HFF-Myc (cell line): ENCODE measurements at places on chromosomes 11 and 22.

- DNase-seq, result no peak
Observed at GRCh38 chr11:130533871-130534270, 85.4 kb downstream of the ADAMTS15 start.

- no peak for DNase-seq
Observed at GRCh38 chr22:33811686-33812085, 108.6 kb downstream of the LARGE1 start.

GRCh38 chr11:93849751-93850593, 446 bp downstream of the VSTM5 start:
- no peak for DNase-seq

GRCh38 chr22:29994943-29995342, 85.3 kb upstream of the HORMAD2 start:
- no peak for DNase-seq

DNA sequence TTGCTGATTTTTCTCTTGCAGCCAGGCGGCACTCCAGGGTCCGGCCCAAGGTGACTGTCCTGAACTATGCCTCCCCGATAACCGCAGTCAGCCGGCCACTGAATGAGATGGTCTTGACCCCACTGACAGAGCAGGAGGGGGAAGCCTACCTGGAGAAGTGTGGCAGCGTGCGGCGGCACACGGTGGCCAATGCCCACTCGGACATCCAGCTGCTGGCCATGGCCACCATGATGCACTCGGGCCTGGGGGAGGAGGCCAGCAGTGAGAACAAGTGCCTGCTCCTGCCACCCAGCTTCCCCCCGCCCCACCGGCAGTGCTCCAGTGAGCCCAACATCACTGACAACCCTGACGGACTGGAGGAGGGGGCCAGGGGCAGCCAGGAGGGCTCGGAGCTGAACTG, 47.8 kb downstream of the TRAF6 start:
- DNase-seq, result no peak

DNA sequence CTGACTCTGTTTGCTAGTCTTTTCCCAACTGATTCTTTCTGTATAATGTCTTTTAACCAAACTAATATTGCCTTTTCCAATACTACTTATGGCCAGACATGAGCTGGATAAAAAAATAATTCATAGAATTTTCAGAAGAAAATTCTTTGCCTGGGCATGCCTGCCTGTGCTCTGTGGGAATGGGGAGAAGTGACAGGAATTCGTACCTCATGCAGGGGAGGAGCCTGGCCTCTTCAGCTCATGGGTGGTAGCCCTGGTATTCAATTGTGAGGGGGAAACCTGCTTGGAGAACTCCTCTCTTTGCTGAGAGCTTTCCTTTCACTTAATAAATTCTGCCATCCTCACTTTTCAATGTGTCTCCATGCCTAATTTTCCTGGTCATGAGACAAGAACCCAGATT, 928.8 kb downstream of the FAM181B start:
- DNase-seq, result no peak

DNA sequence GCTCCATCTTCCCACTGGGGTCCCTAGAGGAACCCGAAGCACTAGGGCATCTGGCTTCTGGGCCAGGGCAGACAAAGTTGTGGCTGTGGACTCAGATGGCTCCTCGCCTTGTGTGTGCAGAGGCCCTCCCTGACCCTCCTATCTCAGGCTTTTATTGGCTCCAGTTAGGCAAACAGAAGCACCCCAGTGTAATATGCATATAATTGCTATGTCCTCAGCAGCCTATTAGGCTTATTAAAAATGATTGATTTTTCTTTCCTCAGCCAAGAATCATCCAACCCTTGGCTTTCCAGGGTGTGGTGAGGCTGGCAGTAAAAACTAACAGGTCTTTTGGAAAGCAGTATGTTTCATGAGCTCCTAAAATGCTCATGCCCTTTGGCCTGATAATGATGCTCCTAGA, 22.3 kb downstream of the UPB1 start:
- no peak for DNase-seq

DNA sequence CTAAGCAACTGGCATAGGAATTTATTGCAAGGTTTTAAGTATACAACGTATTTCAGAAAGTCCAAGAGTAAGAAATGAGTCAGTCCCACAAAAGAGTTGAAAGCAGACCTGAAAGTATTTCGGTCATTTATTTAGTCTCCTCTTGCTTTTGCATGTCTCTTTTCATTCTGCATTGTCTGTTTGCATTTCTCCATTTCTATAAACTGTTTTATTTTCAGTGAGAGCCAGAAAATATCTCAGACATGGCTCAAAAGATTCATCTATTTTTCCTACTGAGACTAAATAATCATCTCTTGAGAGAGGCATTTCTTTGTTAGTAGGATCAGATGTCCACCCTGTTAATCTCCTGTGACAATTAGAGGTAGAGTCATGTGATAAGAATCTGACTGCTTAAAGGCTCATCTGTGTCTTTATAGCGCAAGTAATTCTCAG, 219.1 kb upstream of the CCDC179 start:
- DNase-seq, result peak; percentile 32

- no peak for DNase-seq
Observed at GRCh38 chr11:2089536-2090165, 49.5 kb downstream of the IGF2 start.

GRCh38 chr11:95556342-95557163, 233.0 kb downstream of the FAM76B start:
- DNase-seq, result peak; percentile 89

- no peak for DNase-seq
Observed at GRCh38 chr22:49514641-49515040, 313.0 kb downstream of the BRD1 start.

- no peak for DNase-seq
Observed at GRCh38 chr11:132636523-132636922, 895.8 kb downstream of the OPCML start.

- no peak for DNase-seq
Observed at GRCh38 chr11:131811383-131811782, 441.0 kb downstream of the NTM start.

GRCh38 chr22:31715147-31715778, 34.7 kb downstream of the PRR14L start:
- DNase-seq, result no peak

- no peak for DNase-seq
Observed at GRCh38 chr22:25359601-25360261, 140.3 kb downstream of the CRYBB2 start.

GRCh38 chr22:48096411-48096810, 1334.0 kb downstream of the TBC1D22A start:
- DNase-seq, result no peak

DNA sequence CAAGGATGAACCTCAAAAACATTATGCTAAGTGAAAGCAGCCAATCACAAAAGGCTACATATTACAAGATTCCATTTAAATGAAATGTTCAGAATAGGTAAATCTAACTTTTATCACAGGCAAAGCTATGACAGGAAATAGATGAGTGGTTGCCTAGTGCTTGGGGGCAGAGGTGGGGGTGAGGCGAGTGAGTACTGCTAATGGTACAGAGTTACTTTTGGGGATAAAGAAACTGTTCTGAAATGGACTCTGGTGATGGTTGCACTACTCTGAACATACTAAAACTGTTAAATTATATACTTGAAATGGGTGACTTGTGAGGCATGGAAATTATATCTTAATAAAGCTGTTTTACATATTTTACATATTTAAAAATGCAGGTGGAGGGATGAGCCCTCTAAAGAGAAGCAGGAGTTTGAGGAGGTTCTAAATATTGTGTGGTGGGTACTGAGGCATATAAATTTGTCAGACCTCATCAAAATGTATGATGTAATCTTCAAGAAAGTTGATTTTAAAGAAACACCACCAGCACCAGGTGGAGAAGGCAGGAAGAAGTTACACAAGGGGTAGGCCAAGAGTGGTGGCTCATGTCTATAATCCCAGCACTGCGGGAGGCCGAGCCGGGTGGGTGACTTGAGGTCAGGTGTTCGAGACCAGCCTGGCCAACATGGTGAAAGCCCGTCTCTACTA, 3.6 kb downstream of the SLC43A1 start:
- DNase-seq, result no peak

DNA sequence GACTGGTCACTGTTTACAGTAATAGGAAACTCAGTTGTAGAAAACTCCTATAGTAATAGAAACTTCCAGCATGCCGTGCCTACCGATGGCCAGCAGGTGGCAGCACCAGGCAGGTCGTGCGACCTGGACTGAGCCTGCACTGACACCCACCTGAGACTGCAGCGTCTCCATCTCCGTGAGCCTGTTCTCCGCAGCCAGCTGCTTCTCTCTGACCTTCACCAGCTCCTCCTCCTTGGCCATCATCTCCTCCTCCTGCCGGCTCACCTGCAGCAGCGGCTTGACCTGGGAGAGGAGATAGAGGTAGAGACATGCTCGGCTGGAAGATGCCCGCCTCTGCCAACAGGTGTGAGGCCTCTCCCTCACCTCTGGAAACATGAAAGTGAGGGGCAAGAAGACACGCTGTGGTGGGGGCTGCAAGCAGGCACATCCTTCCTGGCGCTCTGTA, 48.5 kb downstream of the APOL1 start:
- peak; percentile 32 for DNase-seq

DNA sequence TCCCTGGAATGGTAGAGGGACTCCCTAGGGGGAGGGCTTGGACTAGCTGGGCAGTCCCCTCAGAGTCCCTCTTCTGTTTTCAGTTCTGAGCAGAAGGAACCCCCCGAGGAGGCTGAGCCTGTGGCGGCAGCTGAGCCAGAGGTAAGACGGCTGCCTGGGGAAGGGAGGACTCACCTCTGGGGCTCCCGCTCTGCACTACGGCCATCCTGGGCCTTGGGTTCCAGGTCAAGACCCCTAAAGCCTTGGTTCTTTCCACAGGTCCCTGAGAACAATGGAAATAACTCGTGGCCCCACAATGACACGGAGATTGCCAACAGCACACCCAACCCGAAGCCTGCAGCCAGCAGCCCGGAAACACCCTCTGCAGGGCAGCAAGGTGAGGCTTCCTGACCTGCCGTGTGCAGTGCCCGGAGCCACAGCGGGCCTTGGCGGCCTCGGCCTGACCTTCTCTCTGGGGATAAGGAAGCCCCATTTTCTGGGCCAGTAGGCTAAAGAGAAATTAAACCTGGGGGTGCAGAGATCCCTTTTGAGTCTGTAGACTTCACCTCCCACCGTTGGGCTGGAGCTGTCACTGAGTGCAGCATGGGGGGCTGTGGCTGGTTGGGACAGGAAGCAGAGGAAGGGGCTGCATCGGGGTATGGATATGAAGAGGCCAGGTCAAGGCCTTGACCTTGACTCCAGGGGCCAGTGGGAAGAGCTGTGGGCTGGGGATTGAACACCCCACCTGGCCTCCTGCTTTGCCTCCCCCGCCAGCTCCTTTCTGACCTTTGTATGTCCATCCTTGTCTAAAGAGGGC, 15.0 kb downstream of the INCENP start:
- DNase-seq, result no peak

DNA sequence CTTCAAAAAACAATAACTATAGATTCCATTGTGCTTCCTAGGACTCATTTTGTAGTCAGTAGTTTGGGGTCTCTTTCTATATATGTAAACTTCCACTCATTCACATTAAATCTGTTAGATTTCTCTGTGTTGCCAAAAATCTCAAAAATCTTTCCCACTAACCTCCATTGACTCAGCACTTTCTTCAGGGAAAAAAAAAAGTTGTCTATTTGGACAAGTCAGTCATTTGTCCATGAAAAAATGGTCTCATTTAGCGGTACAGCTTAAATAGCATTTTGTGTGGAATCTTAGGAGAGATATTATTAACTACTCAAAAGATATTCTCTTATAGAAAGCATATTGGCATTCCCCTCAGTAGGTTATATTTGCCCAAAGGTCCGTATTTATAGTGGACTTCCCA, 81.9 kb downstream of the PPP2R1B start:
- no peak for DNase-seq

GRCh38 chr11:117743121-117743815, 53.7 kb downstream of the DSCAML1 start:
- DNase-seq, result no peak

- DNase-seq, result no peak
Observed at GRCh38 chr11:6614446-6614845, 2.4 kb upstream of the TAF10 start.

GRCh38 chr11:104090767-104091166, 54.3 kb downstream of the DDI1 start:
- no peak for DNase-seq

- no peak for DNase-seq
Observed at GRCh38 chr11:68002938-68003845, 705 bp downstream of the UNC93B1 start.

- DNase-seq, result no peak
Observed at GRCh38 chr22:45579806-45580725, 77.4 kb downstream of the FBLN1 start.

- DNase-seq, result no peak
Observed at GRCh38 chr11:132037956-132038355, 667.5 kb downstream of the NTM start.

DNA sequence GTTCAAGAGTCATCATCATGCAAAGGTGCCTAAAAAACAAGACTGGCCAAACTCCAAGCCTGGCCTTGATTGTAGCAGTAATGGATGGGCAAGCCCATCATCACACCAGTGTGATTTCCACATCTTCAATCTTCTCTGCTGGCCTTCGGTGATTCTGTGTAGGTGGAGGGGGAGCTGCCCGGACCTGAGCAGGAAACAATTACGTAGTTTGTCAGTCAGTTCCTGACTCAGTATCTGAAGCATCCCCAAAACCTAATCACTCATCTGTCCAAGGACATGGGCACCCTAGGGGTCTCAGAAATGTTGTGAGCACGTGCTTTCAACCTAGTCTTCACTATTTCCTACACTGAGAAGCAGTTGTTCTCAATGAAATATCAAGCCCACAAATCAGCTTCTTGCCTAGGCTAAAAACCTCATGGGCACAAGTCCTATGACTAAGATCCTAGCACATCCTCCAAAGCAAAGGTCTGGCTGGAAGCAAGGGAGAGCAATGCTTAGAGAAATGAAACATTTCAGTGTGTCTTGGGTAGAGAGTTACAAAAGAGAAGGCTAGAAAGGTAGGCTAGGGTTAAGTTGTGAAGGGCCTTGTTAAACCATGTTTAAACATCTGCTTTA, 24.6 kb downstream of the ATG16L2 start:
- no peak for DNase-seq

DNA sequence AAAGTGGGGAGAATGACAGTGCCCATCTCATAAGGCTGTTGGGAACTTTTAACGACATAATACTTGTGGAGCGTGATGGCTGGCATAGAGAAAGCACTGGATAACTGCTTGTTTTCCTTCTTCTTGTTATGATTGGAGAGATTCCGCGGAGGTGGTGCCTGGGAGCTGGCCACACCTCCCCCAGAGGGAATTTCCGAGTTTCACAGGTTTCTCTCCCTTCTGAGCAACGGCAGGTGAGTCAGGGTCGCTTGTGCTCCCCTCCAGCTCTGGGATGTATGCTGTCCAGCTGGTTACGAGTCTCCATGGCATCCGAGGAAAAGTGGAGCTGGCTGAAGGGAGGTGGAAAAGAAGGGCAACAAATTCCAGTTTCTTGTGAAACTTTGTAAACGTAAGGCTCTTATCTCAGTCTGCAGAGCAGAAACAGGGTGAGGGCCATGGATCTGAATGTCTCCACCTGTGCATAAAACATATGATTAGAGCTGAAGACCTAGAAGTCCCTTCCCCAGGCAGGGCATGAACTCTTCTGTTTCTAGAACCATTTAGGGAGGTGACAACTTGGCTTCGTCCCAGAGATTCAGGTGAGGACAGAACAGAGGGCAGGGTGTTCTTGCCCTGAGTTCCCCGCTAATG, 10.0 kb upstream of the PLET1 start:
- DNase-seq, result no peak
